ENCODE measurements at places on chromosomes 2 and 18.

GRCh38 chr2:150792780-150793300 is 305.4 kb upstream of the RND3 start:
- no peak for DNase-seq

DNA sequence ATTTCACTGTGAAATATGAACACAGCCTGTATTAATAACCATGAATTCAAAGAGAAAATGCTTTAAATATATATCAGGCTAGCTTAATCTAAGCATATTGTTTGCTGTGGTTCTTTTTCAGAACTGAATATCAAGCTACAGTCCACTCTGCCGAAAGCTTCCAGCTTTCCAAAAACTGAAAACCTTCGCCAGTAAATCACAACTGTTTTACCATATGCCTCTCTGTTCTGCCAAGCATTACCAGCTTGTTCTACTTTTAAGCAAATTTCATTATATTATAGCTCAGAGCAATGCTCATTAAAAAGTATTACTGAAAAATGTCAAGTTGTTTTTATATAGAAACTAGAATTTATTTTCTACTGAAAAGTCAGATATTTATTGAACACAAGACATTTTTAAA is 277.4 kb downstream of the NRXN1 start:
- no peak for DNase-seq

DNA sequence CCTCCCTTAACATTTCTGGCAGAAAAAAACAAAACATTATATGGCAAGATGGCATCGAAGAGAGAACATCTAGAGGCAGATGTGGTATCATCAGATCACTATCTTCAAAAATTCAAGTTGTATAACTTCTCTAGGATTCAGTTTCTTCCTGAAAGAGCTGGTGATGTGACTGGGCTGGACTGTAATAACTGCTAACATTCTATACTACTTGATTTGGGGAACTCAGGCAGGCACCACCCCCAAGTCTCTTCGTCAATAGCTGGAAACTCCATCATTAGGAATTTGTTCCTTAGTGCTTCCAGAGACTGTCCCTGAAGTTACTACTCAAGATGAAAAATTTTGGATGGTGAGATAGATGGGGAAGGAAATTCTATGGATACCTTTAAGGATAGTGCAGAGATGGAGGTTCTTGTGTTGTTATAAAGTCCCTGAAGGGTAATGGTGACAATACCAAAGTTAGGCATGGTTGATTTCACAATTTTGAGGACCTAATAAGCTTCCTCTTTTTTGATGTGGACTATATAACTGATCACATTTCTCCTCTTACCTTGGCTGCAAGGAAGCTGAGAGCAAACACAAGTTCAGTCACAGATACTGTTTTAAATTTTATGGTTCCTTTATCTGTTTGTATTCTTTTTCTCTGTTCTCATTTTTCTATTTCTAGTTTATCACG is 59.1 kb upstream of the PGAP1 start:
- DNase-seq, result no peak

DNA sequence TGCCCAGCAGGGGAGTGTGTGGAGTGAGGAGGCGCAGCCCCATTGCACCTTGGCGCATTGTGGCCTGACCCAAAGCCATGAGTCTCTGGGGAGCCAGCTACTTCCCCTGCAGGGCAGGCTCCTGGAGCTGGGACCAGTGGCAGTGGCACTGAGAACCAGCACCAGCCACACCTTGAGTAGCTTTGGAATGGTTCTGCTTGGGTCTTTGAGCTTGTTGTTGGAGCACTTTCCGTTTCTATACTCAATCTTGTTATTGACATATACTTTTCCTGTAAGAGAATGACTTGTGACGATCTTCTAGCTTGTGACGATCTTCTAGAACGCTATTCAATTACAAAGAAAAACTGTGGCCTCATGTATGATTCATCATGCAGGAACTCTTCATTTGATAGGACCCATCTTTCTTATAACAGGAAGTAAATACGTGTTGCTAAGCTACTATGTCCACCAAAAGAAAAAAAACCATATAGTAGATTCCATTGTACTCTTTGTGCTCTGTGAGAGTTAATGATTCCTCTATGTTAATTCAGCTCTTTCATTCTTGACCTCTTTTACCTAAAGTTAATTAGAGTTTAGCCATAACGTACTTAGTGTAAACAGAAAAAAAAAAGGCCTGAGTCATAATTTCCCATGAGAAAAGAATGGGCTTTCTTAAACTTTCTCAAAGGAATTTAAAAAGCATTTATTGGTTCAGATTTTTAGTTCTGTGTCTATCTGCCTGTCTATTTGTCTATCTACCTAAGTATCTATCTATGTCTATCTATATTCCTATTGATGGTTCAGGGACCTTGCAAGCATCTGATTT is 113.1 kb downstream of the GATA6 start:
- peak; percentile 96 for DNase-seq
